Stimulated activated CD4-positive, alpha-beta T cell treated with anti-CD3 and anti-CD28 coated beads, Interleukin-12 subunit alpha, Interleukin-12 subunit beta, amount 100 ng/mL, for 48 hours (primary cell): ENCODE measurements at places on chromosomes 11 and 22.
A peak's percentile ranks its signal among the peaks of the same experiment; 100 is the strongest.

GRCh38 chr11:74592063-74592440, 330 bp upstream of the POLD3 start:
- DNase-seq: no peak

DNA sequence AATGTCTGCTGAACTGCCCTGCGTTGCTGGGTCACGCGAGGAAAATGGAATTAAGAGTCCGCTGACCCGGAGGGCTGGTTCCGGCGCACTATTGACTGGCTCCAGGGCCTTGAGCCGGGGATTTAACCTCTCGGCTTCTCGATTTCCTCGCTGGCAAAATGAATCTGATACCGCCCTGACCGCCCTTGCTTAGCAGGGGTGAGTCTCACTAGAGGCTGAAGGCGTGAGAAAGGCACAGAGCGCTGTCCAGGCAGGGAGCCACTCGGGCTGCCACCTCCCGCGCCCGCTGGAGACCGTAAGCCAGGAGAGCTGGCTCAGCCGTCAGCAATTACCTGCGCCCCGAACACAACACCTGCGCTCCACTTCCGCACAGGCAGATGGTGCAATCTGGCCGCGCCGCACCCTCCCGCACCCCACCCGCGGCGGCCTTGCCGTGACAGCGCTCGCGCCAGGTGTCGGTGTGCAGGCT, 65.6 kb downstream of the BUD13 start:
- DNase-seq: no peak

- DNase-seq: peak; percentile 79
Observed at GRCh38 chr11:73335204-73335923, 27.3 kb downstream of the ARHGEF17 start.

GRCh38 chr11:7898666-7899283, 32.3 kb downstream of the OR10A6 start:
- DNase-seq: no peak

DNA sequence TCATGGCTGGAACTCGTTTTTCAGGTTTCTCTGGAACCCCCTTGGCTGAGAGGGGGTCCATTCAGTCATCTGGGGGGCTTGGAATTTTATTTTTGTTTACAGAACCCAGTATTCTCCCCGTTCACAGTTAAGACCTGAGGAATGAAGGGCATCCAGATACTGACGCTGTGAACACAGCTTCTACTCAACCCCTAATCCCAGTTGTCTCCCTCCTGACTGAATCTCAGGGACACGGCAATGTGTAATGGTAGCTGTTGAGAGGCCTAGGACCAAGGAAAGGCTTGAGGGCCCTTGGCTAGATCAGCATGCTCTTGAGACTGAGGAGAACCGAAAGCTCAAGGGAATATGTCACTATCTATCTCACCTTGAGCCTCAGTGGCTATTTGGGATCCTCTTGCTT, 113.6 kb downstream of the SWAP70 start:
- DNase-seq: no peak

GRCh38 chr11:2153581-2154194, 7.3 kb downstream of the INS start:
- no peak for DNase-seq
